ENCODE measurements at places on chromosomes 12 and 14.

DNA sequence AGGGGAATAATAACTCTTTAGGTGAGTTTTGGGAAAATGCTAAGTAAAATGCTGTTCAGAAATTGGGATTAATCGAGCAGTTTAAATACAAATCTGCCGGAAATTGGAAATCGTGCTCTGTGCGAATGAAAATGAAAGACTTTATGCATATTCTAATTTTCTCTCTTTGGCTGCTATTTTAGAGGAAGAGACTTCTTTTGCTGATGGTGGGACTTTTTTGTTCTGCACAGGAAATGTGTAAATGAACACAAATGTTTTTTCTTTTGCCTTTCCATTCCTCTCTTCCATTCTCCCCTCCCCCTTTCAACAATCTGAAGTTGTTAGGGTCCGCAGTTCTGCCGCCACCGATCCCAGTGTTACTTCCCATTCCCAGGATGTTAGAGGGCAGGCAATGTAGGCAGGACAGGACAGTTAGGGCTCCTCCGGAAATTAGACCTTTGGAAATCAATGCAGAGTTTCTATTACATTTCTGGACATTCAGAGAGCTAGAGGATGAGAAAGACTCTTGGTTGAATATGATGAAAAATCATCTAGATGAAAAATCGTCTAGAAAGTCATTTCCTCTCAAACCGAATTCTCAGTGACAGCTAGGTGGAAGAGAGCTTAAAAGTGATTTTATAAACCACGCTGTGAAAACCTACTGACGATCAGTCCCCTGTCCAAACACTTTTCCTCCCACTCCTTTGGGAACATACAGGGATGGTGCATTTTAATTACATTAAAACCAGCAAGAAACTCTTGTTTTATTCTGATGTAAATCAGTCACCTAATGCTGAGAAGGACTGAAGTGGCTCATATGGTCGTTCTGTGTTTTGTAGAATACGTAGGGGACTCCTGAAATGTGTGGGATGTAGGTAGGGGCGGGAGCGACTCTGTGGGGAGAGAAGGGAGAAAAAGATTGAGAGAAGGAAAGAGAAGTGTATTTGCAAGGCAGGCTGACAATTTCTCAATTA lies 17.8 kb downstream of the FOXG1 start:
- no peak for DNase-seq

DNA sequence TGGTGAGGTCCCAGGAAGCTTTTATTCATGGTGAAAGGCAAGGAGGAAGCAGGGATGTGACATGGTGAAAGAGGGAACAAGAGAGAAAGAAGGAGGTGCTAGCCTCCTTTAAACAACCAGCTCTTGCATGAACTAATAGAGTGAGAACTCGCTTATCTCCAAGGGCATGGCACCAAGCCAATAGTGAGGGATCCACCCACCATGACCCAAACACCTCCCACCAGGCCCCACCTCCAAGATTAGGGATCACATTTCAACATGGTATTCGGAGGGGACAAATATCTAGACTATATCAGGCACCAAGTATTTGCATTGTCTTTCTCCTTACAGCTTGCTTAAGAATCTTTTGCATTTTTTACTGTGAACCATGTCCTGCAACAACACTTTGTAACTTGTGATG lies 91.9 kb upstream of the DHRS4 start:
- no peak for DNase-seq

- no peak for DNase-seq
Measured at GRCh38 chr14:50319293-50319692, 7.2 kb downstream of the DMAC2L start.

- DNase-seq: no peak
Measured at GRCh38 chr12:93183940-93184671, 193.6 kb upstream of the NUDT4 start.

GRCh38 chr12:49865109-49865781 lies 22.3 kb upstream of the BCDIN3D start:
- no peak for DNase-seq

- DNase-seq: no peak
Measured at GRCh38 chr12:103731539-103731938, 109.5 kb downstream of the NT5DC3 start.

- DNase-seq: no peak
Measured at GRCh38 chr14:65156568-65157366, 54.5 kb upstream of the MAX start.

DNA sequence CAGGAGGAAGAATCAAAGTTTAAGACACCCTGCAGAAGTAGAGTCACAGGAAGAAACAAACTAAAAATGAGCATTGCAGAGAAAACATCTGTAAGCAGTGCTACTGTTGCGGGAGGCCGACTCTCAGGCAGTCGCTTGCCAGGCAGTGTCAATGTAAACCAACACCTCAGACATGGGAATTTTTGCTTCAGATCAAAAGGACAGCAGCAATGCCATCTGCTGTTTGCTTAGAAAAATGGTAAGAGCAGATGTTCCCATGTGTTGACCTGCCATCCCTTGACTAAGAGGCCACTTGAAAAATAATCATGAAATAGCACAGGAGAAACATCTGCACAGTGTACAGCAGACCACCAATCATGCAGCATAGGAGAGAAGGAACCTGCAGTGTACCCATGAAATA lies 196.6 kb downstream of the SLC25A21 start:
- DNase-seq: no peak

DNA sequence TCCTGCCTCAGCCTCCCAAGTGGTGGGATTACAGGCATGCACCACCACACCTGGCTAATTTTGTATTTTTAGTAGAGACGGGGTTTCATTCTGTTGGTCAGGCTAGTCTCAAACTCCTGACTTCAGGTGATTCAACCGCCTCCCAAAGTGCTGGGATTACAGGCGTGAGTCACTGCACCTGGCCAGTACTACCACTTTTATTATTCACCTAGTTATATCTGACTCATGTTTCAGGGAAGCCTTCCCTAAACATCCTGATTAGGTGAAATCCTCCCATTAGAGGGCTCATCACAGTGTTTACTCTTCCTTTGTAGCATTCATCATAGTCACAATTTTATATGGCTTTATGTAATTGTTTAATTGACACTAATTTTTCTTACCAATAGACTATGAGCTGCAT lies 295.3 kb upstream of the SOX5 start:
- no peak for DNase-seq

GRCh38 chr12:127363392-127363791 lies 903.6 kb upstream of the TMEM132C start:
- DNase-seq: peak; percentile 18

GRCh38 chr12:124568431-124569374 lies 1.3 kb upstream of the NCOR2 start:
- no peak for DNase-seq

- DNase-seq: no peak
Measured at GRCh38 chr12:121968876-121969275, 50.5 kb downstream of the CFAP251 start.

DNA sequence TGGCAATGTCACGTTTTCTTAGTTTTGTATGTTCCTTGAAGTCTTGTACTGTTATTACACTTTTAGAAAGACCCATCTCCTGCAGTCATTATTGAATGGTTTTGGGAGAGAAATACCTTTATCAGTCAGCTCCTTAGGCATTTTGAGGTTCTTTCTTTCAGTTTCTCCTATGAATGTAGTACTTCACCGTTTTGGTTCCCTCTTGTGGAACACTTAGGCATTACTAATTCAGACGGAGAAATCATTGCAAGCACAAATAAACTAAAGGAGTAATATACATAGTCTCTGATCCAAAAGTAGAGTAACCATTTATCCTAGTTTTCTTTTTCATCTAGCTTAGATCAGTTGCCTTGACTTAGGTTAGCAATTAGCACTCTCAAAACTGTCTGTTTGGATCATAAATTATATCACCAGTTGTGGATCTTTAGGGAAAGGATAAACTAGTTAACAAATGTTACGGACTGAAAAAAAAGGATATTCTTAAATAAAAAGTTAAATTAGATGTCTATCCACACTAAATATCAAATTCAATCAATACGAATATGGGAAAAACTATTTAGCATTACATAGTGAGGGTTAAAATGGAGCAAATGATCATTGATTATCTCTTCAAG lies 1538.3 kb upstream of the SEL1L start:
- no peak for DNase-seq

All from vagina (tissue), 2 donors.